ENCODE measurements at places on chromosomes 5 and 9.

DNA sequence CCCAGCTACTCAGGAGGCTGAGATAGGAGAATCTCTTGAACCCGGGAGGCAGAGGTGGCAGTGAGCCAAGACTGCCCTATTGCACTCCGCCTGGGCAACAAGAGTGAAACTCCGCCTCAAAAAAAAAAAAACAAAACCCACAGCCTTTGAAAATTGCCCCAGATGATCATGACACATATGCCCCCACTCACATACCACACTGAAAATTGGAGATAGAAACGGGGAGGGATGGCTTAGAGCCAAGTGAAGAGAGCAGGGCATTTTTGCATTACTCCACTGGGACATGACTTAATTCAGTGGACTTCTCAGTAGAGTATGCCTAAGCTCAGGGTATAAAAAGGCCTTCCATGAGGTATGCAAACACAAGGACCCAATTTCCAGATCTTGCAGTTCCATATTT, 309.3 kb downstream of the BNC2 start:
- DNase-seq: no peak

- no peak for DNase-seq
Measured at GRCh38 chr5:40984884-40985283, 75.6 kb downstream of the C7 start.

DNA sequence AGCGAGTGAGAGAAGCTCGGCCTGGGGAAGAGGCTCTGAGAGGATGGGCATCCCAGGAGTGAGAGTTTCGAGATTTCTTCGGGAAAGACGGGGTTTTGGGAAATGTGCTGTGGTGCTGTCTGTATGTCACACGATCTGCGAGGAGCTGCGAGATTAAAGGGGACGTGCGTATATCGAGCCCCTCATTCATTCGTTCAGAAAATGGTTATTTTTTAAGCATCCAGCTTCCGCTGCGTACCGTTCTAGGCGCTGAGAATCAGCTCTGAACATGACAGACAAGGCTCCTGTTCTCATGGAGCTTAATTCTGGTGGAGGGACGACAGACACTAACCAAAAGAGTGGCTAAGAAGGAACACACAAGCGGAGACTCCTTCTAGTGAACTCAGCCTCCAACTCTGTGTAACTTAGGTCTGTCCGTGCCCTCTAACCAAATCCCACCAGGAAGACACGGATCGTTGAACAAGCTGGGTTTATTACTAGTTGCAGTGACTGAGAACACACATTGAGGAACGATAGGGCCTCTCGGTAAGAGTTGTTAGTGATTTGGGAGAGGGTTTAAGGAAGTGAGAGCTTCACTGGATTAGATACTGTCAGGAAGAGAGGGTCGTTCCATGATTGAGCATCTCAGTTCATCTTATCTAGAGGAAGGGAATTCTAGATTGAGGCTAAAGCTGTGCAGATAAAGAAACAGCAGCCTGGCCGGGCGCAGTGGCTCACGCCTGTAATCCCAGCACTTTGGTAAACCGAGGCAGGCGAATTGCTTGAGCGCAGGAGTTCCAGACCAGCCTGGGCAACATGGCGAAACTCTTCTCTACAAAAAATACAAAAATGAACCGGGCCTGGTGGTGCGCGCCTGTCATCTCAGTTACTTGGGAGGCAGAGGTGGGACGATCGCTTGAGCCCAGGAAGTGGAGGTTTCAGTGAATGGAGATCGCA, 1.0 kb upstream of the FBXW11 start:
- no peak for DNase-seq

DNA sequence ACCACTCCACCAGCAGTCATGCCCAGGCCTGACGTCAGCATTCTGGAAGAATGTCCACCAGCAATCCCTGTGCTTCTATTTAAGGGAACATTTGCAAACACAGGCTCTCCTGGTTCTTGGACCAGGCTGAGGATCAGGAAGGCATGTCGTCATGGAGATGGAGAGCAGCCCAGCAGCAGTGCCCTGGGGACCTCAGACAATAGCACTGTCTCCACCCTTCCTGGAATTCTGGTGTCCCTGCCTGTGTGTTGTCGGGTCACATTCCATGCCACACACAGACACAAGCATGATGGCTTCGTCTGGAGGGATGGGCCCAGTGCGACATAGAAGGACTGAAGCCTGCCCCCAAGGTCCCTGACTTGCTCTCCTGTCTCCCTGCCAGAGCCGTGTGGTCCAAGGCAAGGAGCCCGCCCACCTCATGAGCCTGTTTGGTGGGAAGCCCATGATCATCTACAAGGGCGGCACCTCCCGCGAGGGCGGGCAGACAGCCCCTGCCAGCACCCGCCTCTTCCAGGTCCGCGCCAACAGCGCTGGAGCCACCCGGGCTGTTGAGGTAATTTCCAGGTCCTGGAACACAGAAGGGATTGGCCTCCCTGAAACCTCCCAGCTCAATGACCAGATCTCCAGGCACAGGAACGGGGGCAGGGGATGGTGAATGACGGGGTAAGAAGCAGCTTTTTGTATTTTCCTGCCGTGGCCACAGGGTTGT, 43.8 kb downstream of the STOM start:
- no peak for DNase-seq

DNA sequence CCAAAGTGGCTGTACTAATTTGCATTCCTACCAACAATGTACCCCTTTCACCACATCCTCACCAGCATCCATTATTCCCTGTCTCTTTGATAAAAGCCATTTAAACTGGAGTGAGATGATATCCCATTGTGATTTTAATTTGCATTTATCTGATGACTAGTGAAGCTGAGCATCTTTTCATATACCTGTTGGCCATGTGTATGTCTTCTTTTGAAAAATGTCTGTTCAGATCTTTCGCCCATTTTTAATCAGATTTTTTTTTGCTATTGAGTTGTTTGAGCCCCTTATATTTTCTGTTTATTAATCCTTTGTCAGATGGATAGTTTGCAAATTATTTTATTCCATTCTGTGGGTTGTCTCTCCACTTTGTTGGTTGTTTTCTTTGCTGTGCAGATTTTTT, 121.0 kb upstream of the LRRTM2 start:
- no peak for DNase-seq

GRCh38 chr9:36632892-36633291, 60.2 kb downstream of the MELK start:
- no peak for DNase-seq

GRCh38 chr5:132773601-132774355, 3.3 kb downstream of the SEPTIN8 start:
- no peak for DNase-seq

DNA sequence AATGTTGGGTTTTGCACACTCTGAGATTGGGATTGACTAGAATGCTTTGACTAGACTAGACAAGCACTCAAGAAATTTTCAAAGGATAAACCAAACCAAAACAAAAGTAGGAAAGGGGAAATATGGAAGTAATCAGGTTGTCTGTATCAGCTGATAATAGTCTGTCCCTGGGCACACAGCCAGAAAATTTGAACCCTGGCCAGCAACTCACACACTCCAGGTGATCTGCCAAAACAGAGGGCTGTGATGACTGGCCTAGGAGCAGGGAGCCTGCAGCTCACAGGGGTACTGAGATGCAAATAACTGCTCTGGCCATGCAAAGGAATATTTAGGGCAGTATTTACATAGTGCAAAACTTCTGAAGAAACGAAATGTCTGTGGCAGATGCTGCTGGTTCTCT, 112.3 kb upstream of the SMIM23 start:
- DNase-seq: no peak

DNA sequence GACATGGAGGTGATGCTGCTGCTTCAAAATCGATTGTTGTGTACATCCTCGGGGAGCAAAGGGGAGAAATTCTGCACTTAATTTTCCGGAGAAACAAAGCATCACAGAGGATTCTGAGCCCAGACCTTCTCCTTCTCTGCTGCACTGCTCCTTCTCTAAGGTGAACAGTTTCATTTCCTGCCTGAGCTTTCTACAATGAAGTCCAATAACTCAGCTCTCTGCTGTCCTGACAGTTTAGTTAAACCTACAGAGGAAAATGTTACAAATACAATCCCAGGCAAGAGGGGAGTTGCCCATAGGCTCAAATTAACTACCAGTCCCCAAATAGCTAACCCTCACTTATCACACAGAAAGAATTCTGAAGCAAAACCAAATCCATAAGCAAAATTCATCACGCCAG, 206.3 kb downstream of the EFNA5 start:
- no peak for DNase-seq

DNA sequence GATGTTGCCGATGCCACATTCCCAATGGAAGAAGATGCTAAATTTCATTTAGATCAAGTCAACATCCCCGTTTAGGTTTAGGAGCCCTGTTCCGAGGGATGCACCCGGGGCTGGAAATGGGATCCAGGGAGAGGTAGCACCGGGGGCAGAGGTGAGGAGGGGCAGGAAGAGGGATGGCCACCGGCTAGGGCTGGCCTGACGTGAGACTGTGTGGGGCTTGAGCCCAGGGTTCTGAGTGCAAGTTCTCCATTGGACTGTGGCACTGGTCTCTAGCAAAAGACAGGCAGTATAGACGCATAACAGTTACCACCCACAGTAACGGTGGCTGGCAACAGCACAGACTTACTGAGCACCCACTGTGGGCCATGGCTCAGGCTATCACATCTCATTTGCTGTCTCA, 209.0 kb upstream of the MVB12B start:
- DNase-seq: no peak

DNA sequence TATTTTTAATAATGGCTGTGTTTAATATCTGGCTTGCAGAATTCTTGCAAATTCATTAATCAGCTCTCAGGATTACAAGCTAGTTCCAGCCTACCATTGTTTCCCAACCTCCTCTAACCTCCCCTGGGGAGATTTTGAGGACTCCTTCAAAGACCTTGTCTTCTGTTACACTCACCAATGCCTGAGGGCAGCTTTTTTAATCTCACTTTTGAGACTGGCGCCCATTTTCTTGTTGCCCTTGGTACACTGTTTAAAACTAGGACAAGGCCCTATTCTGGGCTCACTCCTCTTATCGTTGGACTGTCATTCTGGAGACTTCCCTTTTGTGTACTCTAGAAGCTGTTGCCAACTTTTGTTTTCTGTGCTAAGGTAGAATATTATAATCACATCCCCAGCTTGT, 13.6 kb upstream of the EQTN start:
- DNase-seq: no peak

- no peak for DNase-seq
Measured at GRCh38 chr9:78053627-78054026, 22.0 kb upstream of the GNAQ start.

GRCh38 chr9:38083858-38084555, 15.0 kb upstream of the SHB start:
- no peak for DNase-seq

DNA sequence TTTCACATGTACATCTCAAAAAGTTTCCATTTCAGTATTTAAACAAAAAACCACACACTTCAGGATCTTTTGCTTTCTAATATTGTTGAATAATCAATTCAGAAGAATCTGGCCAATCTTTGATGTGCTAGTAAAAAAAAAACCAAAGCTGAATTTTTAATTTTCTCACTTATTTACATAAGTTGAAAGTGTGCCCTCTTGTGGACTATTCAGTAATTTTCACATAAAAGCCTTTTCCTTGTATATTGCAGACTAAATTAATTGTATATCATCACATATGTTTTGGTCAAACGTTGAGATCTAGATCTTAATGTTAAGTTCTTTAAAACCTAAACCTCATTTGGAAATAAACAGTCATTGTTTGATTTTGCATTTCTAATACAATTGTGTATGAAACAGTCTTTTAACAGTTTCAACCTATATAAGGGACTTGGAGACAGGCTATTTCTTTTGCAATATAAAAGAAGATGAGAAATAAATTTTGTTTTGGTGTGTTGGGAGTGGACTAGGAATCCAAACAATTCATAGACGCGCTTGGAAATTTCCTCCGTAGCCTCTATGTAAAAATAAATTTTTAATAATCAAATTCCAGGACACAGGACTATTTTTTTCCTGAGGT, 68.1 kb downstream of the NIPBL start:
- no peak for DNase-seq

DNA sequence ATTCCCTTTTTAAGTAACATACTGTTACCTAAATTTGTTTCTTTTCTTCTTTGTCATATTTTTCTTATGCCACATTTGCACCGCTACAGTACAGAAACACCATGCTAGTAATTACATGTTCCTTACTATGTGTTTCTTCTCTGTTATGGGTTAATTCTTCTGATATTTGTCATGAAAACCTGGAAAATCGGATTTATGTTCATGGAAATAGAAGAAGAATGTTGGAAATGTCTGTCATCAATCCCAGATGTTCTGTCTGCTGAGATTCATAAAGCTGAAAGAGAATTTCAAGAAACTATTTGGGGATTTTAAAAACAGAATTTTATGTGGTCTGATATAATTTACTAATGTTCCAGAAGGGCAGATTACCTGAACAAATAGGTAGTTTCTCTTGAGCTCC, 305.2 kb upstream of the NREP start:
- no peak for DNase-seq

- DNase-seq: no peak
Measured at GRCh38 chr5:56190497-56190896, 42.6 kb downstream of the ANKRD55 start.

Measured in stimulated activated CD4-positive, alpha-beta T cell treated with anti-CD3 and anti-CD28 coated beads, Interleukin-15, amount 100 ng/mL, for 48 hours (primary cell).